ENCODE measurements at places on chromosomes 7 and 10. TPM values are rescaled to one million over a fixed set of nuclear protein-coding genes. Genes with fewer than 3 reads are reported as not detected.

DNA sequence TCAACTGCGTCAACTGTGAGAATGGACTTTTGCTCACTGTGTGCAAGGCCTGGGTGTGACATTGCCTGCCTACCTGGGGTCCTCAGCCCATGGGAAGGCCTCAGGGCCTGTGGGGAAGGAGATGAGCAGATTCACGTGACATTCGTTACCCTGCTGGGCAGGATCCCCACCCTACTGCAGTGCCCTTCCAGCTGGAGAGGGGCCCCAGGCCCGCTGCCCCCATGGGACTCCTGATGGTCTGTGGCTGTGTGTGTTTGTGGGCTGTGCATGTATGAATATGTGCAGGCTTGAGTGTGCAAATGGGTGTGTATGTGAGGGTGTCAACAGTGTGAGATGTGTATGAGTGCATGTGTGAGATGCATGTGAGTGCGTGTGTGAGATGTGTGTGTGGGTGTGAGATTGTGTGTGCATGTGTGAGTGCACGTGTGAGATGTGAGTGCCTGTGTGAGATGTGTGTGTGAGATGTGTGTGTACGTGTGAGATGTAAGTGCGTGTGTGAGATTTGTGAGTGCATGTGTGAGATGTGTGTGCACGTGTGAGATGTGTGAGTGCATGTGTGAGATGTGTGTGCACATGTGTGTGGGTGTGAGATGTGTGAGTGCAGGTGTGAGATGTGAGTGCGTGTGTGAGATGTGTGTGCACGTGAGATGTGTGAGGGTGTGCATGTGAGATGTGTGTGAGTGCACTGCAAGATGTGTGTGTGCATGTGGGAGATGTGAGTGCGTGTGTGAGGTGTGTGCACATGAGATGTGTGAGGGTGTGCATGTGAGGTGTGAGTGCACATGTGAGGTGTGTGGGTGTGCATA is 29.7 kb downstream of the PPIF start:
- H3K27me3 ChIP-seq, result no peaks in the 10 kb centered on the region
- peak; percentile 51 for DNase-seq
- no peaks in the 10 kb centered on the region for H3K36me3 ChIP-seq
- H3K4me1 ChIP-seq, result peaks cover 51% of the 10 kb centered on the region

DNA sequence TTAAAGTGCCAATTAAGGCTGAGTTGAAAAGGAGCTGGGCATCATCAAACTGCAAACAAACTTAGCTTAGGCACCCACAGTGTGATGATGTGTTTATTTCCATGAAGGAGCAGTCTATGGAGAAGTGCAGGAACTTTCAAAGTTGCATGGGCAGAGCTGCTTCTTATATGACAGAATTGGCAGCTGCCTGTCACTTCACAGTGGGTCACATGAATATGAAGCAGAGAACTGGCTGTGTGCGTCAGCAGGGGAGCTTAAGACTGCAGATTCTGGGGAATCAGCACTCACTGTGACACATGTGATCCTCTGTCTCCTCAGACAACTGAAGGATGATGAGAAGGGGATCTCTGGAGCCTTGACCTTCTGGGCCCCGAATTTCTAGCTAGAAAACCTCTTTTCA is 36.6 kb downstream of the RBM28 start:
- no peaks in the 10 kb centered on the region for H3K27me3 ChIP-seq
- peaks cover 40% of the 10 kb centered on the region for H3K36me3 ChIP-seq
- no peak overlapping the region for H3K4me3 ChIP-seq
- no peaks in the 10 kb centered on the region for H3K4me1 ChIP-seq

Gene SLF2
- total RNA-seq, result 37.2 TPM

DNA sequence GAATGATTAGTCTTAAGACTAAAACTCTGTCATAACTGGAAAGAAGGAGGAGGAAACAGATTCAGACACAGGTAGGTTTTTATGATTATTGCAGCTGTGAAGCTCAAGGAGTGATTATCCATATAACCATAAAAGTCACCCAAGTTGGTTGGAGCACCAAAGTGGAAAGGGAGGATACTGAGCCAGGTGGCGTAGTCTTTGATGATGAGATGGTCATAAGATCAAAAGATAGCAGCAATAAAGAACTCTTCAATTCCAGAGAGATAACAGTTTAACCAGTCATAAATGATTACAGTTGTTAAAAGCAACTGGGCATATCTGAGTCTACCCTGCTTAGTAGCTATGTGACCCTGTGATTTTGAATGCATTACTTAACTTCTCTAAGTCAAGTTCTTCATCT is 8.4 kb downstream of the ABCB1 start:
- no peaks in the 10 kb centered on the region for H3K27me3 ChIP-seq
- no peaks in the 10 kb centered on the region for H3K36me3 ChIP-seq
- no peak for DNase-seq
- no peak overlapping the region for H3K27ac ChIP-seq
- H3K4me3 ChIP-seq, result no peak overlapping the region
- H3K4me1 ChIP-seq, result no peaks in the 10 kb centered on the region

Gene PRRT4
- 1.1 TPM for total RNA-seq

DNA sequence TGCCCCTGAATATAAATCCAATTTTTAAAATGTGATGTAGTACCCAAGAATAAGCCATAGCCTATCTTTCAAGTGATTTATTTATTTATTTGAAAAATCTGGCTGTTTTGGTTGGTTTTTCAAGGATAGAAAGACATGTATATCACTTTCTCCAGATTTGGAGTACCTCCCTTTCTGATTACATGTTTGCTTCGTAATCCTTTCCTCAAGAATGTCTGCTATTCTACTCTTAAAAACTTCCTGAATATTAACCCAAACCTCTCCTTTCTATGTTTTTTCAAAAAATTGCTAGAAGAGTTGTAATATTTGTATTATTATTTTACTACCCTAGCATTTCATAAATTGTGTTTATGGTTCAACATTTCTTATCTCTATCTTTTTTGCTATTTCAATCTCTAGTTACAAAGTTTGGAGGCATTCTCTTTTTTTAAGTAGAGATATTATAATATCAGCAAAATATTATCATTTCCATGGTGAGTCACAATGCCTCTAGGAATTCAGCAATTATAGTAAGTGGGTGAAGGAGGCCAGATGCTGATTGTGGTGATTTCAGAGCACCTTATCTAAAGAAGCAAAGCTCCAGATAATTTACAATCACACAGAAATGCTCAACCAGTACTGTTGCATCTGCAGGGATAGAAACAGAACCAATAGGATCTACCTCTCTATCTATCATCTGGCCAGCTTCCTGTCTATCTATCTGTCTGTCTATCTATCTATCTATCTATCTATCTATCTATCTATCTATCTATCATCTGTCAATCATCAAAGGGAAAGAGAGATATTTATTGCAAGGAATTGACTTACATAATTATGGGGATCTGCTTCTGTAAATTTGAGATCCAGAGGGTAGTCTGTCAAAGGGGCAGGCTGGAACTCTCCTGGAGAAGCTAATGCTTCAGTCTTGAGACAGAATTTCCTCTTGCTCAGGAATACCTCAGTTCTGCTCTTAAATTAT is 412.5 kb upstream of the SEMA3C start:
- no peaks in the 10 kb centered on the region for H3K4me1 ChIP-seq
- no peak overlapping the region for H3K4me3 ChIP-seq
- H3K27ac ChIP-seq, result no peak overlapping the region
- no peaks in the 10 kb centered on the region for H3K36me3 ChIP-seq
- no peak for DNase-seq

Gene CDNF
- 2.2 TPM for total RNA-seq

DNA sequence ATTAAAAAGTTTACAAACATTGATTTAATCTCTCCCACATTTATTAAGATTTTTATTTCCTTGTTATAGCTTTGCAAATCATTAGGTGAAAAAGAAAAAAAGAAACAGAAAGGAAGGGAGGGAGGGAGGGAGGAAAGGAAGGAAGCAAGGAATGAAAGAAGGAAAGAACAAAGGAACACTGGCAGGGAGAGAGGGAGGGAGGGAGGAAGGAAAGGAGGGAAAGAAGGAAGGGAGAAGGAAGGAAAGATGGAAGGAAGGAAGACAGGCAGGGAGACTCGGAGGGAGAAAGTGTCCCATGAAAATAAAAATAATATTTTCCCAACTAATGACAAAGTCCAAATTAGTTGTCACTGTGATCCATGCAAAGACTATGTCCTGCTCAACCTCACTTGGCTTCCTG is 6.3 kb upstream of the ITGA8 start:
- H3K27ac ChIP-seq, result no peak overlapping the region
- H3K36me3 ChIP-seq, result no peaks in the 10 kb centered on the region
- H3K4me3 ChIP-seq, result no peak overlapping the region
- no peak for DNase-seq

DNA sequence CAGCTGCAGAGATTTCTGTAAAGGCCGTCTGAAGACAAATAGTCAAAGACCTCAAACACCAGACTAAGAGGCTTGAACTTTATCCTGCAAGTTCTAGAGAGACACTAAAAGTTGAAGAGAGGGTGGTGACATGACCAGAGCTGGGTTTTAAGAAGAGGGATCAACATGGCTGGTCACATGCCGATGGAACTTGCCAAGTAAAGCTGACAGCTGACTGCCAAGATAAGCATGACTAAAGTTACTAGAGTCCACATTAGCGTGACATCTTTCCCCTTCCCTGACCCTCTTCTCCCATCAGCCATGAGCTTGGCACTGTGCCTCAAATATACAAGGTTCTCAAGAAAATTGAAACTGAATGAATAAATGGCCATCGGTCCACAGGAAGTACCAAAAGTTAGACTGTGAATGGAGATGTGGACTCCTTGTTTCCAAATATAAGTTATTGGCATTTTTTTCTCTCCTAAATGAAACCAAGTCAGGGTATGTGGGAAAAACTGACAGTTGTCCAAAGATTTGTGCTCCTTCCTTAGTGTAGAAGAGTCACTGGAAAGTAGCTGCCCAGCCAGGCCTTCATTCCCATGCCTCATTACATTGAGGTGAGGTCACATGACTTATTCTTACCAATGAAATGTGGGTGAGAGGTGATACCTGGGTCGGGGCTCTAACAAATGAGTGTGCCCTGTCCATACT is 24.5 kb downstream of the XPNPEP1 start:
- no peaks in the 10 kb centered on the region for H3K27me3 ChIP-seq
- H3K4me3 ChIP-seq, result no peak overlapping the region
- no peak for DNase-seq
- H3K27ac ChIP-seq, result peak overlapping the region; percentile 61
- no peaks in the 10 kb centered on the region for H3K36me3 ChIP-seq

DNA sequence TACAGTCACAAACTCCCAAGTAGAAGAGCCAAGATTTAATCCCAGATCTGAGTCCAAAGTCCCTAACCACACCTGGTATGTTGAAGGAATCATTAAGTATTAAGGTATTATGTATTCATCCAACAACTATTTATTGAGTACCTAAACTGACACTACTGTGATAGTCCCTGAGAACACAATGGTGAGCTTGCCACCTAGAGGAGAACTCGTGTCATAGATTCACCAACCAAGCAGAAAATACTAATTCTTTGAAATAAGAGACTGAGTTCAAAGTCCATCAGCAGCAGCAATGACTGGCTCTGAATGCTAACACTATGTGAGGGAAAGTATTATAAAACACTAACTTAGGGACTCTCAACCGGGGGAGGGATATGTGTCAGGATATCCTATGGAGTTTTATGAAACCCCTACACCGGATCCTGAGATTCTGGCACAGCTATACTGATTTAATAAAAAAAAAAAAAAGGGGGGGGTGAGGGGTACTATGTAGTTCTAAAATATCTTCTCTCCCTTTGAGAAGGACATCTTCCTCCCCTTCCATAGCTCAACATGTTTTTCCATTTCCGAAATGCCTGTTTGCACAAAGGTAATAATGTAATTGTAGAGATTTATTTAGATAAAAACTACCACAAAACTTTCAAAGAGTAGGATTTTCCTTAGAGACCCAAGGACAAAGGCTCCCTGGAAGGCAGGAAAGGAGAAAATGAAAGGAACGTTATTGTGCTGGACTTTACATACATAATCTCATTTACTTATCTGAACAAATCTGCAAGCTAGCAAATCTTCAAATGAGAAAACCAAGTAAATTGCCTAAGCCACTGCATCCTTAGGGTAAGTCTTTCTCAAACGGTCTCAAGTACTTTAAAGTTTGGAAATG is 1.6 kb downstream of the NCOA4 start:
- DNase-seq, result no peak
- no peaks in the 10 kb centered on the region for H3K4me1 ChIP-seq
- peak overlapping the region; percentile 93 for H3K27ac ChIP-seq

DNA sequence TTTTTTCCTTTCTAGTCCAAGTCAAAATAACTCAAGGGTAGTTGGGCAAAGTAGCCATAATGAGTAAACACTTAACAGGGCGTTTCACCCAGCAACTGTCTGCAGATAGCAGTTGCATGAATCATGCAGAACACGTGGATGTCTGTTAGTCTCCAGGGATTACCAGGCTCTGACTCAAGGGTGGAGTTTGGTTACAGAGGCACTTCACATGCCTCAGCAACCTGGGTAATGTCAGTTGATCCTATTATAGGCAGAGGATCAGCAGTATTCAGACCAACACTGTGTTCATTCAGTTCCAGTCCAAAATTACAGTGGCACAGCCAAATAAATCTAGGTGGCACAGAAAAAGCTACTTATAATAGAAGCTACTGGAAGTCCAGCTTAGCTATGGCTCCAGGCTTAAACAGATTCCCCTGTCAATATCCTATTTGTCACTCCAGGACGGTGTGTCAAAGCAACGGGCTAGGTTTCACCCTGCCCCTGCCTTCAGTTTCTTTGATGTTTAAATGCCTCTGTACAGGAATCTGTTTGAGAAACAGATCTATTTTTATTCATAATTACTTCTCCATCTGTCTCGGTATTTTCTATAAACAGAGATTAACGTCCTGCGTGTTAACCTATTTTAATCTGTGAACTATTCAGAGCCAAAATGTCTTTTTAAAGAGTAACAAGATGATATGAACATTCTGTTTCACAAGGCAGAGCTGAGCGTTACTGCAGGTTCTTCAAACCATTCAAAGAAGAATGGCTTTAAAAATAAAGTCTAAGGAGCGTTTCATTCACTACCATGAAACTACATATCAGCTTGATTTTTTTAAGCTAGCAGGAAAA is 162.6 kb upstream of the AKR1E2 start:
- peaks cover 26% of the 10 kb centered on the region for H3K4me1 ChIP-seq
- peak; percentile 92 for DNase-seq
- peak overlapping the region; percentile 21 for H3K4me3 ChIP-seq
- no peaks in the 10 kb centered on the region for H3K36me3 ChIP-seq
- H3K27me3 ChIP-seq, result no peaks in the 10 kb centered on the region

GRCh38 chr7:35967366-35968139 is 166.7 kb downstream of the SEPTIN7 start:
- H3K4me3 ChIP-seq, result no peak overlapping the region
- no peak for DNase-seq
- H3K27me3 ChIP-seq, result peaks cover 19% of the 10 kb centered on the region
- H3K36me3 ChIP-seq, result no peaks in the 10 kb centered on the region
- peaks cover 4% of the 10 kb centered on the region for H3K4me1 ChIP-seq

GRCh38 chr10:56596257-56596656 is 235.2 kb upstream of the ZWINT start:
- no peaks in the 10 kb centered on the region for H3K27me3 ChIP-seq
- H3K4me3 ChIP-seq, result no peak overlapping the region
- H3K36me3 ChIP-seq, result no peaks in the 10 kb centered on the region
- H3K27ac ChIP-seq, result no peak overlapping the region

GRCh38 chr7:55019191-55019690 is 424 bp downstream of the EGFR start:
- H3K4me3 ChIP-seq, result peak overlapping the region; percentile 89
- H3K36me3 ChIP-seq, result no peaks in the 10 kb centered on the region
- peak; percentile 92 for DNase-seq
- H3K4me1 ChIP-seq, result peaks cover 27% of the 10 kb centered on the region
- no peaks in the 10 kb centered on the region for H3K27me3 ChIP-seq
- H3K27ac ChIP-seq, result peak overlapping the region; percentile 93

Gene PKD2L1
- not detected for total RNA-seq
